ENCODE measurements at places on chromosomes 6 and 20.

GRCh38 chr6:73691512-73691911, 4.5 kb upstream of the CD109 start:
- no peak for DNase-seq

GRCh38 chr6:29850011-29850553, 22.5 kb downstream of the HLA-G start:
- DNase-seq, result no peak

DNA sequence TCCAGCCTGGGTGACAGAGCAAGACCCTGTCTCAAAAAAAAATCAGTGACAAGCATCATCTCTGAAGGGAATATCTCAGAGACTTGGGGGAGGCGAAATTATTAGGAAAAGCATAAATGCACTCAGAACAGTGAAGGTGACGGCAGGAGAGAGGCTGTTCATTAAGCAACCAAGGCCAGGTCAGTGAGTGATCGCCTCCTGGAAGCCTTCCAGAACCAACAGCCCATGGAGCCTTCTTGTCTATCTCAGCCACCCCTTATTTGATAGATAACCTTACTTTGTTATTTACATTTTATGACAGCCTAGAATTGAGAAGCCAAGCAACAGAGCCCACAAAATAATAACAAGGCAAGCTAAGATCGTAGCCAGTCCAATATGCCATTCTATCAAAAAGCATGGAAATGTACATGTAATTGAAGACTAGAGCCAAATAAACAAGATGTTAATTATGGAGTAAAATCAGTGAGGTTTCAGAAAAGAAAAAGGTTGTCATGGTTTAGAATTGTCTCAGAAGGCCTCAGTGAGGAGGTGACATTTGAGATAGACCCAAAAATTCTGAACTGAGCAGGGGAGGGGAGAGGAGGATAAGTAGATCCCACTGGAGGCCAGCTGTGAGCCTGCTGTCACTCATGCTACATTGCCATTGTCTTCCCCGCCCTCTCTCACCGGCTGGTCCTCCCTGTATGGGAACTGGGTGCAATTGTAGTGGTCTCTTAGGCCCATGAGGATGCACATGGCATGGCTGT, 17.8 kb downstream of the BNIP5 start:
- no peak for DNase-seq

DNA sequence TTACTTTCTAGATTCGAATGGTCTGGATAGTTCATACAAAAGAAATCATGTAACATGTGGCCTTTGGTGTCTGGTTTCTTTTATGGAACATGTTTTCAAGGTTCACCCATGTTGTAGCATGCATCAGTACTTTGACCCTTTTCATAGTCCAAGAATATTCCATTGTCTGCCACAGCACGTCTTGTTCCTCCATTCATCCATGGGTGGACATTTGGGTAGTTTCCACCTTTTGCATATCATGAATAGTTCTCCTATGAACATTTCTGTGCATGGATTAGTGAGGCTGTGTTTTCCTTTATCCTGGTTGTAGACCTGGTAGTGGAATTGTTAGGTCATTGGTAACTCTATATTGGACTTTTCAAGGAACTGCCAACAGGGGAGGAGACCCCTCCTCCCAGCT, 31.7 kb downstream of the GSTA3 start:
- no peak for DNase-seq

DNA sequence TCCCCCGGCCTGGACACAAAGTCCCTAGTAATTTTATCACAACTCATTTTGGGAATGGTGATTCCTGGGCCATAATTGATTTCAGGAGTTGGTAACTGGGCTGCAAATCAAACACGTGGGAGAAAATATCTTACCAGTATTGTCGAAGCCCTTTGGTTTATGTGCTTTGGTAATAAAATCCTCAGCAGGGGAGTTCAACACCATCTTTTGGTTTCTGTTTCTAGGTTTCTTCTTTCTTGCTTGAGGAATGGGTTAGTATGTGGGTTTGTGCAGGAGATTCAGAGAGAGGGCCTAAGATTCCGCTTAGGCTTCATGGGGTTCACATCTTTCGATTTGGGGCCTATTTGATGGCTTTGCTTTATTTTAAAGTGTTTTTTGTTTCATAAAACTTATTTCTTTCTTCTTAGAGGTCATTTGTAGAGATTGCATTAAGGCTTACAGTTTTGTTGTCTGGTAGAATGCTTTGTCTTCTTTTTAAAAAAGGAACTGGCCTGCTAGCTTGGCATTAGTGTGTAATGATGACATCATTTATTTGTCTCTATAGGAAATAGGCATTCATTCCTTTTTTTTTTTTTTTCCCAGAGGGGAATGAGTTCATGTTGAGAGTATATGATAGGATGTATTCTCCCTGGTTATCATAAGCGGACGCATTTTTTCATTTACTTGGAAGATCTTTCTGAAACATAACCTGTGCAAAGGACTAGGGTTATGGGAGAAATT, 45.8 kb downstream of the CYP24A1 start:
- DNase-seq, result no peak

- no peak for DNase-seq
These were observed 18.5 kb downstream of the NSFL1C start for GRCh38 chr20:1448081-1448620.

DNA sequence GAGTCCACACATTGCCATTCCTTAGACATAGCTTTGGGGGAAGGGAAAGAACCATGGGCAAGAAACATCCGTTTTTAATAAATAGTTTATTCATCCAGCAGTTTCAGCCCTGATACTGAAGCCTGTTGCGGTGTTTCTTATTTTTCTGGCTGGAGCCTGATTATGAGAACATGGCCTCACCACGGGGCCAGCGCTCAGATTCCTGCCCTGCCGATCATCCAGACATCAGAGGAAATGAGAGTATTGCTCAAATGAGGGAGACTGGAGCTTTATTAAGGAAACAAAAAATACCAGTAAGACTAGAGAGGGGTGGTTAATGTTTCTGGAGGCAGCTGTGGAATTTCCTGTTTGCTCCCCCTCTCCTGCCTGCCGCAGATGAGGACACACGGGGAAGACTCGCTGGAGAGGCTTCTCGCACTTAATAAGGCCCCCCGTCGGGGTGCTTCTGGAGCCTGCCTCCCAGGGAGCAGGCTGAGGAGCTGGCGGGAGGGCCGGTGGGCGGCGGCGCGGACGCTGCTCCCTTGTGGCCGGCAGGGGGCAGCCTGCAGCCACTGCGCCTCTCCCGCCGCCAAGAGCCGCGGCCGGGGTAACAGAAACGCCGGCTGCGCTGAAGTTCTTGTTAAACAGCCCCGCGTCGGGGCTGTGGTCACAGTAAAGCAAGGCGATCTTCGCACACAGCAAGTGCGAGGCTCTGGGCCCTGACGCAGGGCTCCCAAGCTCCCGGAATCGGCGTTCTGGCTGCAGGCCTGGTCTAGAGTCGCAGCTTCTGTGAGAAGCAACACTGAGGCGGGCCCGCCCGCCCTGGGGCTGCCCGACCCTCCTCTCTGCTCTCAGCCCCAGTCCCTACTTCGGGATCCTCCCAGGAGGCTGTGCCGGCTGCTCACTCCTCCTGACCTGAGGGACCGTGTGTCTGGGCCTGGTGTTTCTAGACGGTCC, 17.5 kb downstream of the LEMD2 start:
- DNase-seq, result no peak

DNA sequence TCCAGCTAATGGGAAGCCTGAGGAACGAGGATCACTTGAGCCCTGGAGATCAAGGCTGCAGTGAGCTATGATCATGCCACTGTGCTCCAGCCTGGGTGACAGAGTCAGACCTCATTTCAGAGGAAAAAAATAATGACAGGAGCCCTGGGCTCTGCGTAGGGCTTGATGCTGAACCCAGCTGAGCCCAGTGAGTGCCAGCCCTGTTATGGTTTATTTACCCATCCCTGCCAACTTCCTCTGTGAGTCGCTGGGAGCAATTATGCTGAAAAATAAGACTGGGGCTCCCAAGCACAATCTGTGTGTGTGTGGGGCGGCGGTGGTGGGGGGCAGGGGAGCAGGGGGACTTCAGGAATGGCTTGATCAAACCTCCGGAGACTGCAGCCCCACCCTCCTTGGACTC, 75.9 kb upstream of the PMEPA1 start:
- no peak for DNase-seq

DNA sequence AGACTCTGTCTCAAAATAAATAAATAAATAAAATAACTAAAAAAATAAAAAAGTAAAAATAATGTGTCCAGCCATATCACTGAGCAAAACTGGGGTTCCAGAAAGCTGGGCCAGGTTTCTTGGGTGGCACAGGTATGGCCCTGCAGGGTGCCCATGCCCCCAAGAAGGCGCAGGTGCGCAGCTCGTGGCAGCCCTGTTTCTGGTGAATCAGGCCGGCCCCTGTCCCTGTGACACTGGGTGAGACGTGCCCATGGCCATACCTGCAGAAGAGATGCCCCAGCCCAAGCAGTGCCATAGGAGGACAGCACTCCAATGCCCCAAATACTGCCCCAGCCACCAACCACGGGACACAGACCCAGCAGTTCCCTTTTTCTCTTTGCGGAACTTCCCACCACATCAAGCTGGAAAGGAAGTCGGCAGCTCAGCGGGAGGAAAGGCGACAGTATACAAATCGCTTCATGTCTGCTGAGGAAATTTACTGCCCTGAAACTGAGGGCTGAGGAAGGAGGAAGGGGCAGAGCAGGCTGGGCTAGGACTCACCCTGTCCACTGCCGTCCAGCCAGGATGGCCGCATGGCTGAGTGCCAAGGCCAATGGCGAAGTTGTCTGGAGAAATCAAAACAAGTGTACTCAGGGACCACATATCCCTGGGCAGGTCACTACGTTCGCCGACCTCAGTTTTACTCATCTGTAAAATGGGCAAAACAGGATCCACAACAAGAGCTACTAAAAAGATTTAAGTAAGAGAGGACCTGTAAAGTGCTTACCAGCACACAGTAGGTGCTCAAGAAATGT, 55.4 kb downstream of the PREX1 start:
- no peak for DNase-seq

DNA sequence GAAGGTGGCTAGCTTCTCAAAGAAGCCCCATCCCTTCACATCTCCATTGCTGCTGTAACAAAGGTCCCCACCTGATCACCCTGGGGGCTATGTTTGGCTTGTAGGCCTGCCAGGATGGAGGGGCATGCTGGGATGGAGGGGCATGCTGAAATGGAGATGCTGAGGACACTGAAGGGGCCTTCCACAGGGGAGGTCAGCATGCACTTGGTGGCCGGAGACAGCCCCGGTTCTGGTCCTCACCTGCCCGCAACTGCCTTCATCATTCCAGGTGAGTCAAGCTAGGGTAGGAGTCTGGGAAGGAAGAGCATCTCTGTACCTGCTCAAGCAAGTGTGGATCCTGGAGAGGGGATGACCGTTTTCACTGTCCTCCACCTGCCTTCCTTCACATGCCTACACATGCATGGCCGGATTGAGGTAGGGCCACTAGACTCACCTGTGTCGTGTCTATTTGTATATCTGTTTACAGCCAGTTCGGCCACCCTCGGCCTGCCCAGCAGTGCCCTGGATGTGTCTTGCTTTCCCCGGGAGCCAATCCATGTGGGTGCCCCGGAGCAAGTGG, 6.0 kb downstream of the L3MBTL1 start:
- DNase-seq, result no peak

DNA sequence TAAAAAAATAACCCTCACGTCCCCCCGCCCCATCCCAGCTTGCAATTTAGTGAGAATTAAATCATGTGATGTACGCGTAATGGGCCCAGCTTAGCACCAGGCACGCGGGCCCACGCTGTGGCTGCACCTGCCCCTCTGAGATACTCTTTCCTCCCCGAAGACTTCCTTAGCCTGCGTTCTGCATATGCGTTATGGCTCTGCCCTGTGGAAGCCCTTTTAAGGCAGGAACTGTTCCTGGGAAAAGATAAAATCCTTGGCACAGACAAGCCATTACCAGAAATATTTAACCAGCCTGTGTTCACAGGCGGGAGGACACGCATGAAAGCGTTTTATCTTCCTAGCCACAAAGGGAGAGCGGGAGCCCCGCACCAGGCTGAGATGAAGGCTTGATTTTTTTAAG, 311.0 kb downstream of the LRFN2 start:
- DNase-seq, result no peak

GRCh38 chr6:70998148-70998547, 41.3 kb upstream of the B3GAT2 start:
- DNase-seq, result no peak

GRCh38 chr6:5302220-5302946, 41.1 kb downstream of the FARS2 start:
- DNase-seq, result peak; percentile 89

DNA sequence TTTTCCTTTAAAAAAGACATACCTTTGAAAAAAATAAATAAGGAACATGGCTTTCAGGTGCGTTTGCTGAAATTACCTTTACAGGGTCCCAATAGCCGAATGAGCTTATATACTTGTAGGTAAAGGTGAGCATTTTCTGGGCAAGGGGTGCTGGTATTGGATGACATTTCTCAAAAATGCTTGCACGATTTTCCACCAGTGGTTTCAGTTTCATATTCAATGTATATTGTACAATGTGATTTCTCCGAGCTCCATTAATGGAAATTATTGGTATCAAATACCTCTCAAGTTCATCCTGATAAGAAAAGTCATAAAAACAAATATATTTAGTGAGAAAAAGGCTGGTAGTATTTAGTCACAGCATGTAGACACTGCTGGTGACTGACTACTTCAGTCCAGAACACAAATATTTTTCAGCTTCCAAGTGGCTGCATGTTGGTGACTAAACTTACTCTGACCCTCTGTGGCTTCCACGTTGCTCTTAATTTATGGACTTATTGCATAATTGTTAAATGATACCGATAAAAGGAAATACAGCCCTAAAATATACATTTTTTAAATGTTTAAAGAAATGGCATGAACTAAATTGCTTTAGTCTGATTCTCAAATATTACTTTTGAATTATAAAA, 32.9 kb upstream of the ZBTB24 start:
- DNase-seq, result no peak

- no peak for DNase-seq
These were observed 355.9 kb downstream of the FARS2 start for GRCh38 chr6:5617179-5617578.

- DNase-seq, result no peak
These were observed 70.7 kb downstream of the FAM50B start for GRCh38 chr6:3919849-3920248.

DNA sequence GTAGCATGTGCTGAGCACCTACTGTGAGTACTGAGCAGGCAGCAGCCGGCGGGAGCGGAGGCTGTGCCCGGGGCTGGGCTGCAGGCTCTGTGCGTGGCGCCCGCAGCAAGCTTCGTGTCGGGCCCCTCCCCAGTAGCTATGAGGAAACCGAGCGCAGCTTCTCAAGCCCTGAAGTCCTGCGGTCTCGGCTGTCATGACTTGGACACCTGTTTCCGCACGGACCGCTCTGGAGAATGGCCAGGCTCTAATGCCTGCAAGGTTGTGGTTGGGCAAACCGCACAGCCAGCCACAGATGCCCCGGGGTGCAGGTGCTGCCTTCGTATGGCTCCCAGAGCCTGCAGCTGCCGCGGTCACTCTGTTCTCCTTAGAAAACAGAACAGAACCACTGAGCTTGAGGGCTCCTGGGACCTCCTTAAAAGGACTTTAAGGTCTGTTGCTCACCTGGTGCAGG, 33.7 kb downstream of the PYGB start:
- DNase-seq, result peak; percentile 84
